ENCODE measurements at places on chromosomes 3 and 15.

GRCh38 chr15:63135281-63135680 lies 13.6 kb downstream of the LACTB start:
- H3K4me1 ChIP-seq, result no peaks in the 10 kb centered on the region
- no peaks in the 10 kb centered on the region for H3K27me3 ChIP-seq

GRCh38 chr15:27933562-27933961 lies 165.6 kb downstream of the OCA2 start:
- H3K36me3 ChIP-seq, result no peaks in the 10 kb centered on the region
- H3K4me1 ChIP-seq, result no peaks in the 10 kb centered on the region
- H3K27me3 ChIP-seq, result no peaks in the 10 kb centered on the region
- no peak overlapping the region for H3K27ac ChIP-seq

DNA sequence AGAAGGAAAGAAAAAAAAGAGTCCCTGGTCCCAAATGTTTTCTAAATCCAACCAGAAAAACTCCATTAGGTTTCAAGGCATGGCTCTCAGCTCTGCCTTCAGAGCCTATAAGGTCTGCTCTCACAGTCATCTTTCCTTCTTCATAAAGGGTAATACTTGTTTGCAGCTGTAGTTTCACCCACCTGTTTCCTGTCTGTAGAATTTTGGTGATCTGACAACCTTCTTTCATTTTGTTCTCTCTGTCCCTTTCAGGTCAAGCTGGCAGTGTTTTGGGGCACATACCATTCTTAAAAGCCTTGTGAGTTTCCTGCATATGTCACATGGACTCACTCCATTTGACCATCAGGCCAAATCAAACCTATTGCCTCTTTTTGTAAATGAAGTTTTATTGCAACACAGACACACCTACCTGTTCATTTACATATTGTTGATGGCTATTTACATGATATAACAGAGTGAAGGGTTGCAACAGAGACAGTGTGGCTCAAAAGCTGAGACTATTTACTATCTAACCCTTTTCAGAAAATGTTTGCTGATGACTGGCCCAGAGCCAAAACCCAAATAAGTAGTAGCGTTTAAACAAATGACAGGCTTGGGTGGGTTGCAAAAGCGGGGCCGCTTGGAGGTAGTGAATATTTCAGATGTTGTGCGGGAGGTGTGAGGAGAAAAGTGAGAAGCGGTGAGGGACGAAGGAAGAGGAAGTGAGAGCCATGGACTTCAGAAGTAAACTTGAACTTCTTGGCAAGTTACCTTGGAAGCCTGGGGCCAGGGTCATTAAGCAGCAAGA lies 292.7 kb upstream of the PROK2 start:
- DNase-seq, result no peak
- no peak overlapping the region for H3K4me3 ChIP-seq
- H3K27me3 ChIP-seq, result no peaks in the 10 kb centered on the region
- no peaks in the 10 kb centered on the region for H3K4me1 ChIP-seq

GRCh38 chr3:56869157-56869889 lies 67.6 kb upstream of the ARHGEF3 start:
- no peaks in the 10 kb centered on the region for H3K4me1 ChIP-seq
- no peak overlapping the region for H3K27ac ChIP-seq
- no peaks in the 10 kb centered on the region for H3K36me3 ChIP-seq
- no peak overlapping the region for H3K4me3 ChIP-seq
- no peaks in the 10 kb centered on the region for H3K27me3 ChIP-seq

DNA sequence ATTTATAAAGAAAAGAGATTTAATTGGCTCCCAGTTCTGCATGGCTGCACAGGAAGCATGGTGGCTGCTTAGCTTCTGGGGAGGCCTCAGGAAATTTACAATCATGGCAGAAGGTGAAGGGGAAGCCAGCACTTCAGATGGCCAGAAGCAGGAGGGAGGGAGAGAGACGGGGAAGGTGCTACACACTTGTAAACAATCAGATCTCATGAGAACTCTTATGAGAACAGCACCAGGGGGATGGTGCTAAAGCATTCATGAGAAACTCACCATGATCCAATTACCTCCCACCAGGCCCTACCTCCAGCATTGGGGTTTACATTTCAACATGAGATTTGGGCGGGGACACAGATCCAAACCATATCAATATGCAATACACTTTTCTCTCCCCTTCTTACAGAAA lies 73.7 kb downstream of the ECT2 start:
- no peaks in the 10 kb centered on the region for H3K4me1 ChIP-seq
- no peaks in the 10 kb centered on the region for H3K27me3 ChIP-seq
- H3K4me3 ChIP-seq, result no peak overlapping the region
- no peak overlapping the region for H3K27ac ChIP-seq
- DNase-seq, result no peak

GRCh38 chr3:62414786-62415185 lies 41.4 kb upstream of the FEZF2 start:
- DNase-seq, result no peak
- no peaks in the 10 kb centered on the region for H3K27me3 ChIP-seq
- H3K27ac ChIP-seq, result no peak overlapping the region
- H3K4me1 ChIP-seq, result no peaks in the 10 kb centered on the region

DNA sequence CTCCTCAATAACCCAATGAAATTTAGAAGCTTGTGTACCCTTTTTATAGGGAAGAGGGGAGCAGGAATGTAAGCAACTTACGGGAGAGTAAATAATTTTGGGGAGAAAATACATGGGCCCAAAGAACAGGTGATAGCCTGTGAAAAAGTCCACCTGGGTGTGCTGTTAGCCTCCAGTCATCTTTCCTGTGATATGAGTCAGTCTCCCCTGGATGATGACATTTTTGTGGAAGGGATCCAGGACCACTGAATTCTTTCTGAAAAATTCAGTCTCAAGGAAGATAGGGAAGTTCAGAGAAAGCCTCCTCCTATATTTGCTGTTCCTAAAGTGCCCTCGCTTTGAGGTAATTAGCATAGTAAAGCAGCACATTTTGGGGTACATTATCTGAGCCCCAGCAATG lies 149.8 kb downstream of the SQOR start:
- no peak for DNase-seq
- no peak overlapping the region for H3K27ac ChIP-seq
- H3K4me3 ChIP-seq, result no peak overlapping the region
- no peaks in the 10 kb centered on the region for H3K27me3 ChIP-seq
- no peaks in the 10 kb centered on the region for H3K36me3 ChIP-seq

- no peaks in the 10 kb centered on the region for H3K36me3 ChIP-seq
- no peak for DNase-seq
- no peaks in the 10 kb centered on the region for H3K27me3 ChIP-seq
- no peaks in the 10 kb centered on the region for H3K4me1 ChIP-seq
- H3K27ac ChIP-seq, result no peak overlapping the region
These were observed 230.2 kb upstream of the ADAMTS9 start for GRCh38 chr3:64917914-64918453.

DNA sequence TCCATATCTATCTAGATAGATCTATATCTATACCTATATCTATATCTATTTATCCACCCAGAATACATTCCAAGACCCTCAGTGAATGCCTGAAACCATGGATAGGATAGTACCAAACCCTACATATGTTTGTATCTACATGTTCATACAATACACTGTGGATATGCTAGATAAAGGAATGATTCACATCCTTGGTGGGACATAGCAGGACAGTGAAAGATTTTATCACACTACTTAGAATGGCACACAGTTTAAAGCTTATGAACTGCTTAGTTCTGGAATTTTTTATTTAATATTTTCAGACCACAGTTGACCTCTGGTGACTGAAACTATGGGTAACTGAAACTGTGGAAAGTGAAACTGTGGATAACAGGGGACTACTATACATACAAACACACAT lies 198.8 kb upstream of the TTC14 start:
- H3K4me3 ChIP-seq, result no peak overlapping the region
- no peaks in the 10 kb centered on the region for H3K4me1 ChIP-seq
- DNase-seq, result no peak
- H3K27me3 ChIP-seq, result no peaks in the 10 kb centered on the region
- H3K27ac ChIP-seq, result no peak overlapping the region

DNA sequence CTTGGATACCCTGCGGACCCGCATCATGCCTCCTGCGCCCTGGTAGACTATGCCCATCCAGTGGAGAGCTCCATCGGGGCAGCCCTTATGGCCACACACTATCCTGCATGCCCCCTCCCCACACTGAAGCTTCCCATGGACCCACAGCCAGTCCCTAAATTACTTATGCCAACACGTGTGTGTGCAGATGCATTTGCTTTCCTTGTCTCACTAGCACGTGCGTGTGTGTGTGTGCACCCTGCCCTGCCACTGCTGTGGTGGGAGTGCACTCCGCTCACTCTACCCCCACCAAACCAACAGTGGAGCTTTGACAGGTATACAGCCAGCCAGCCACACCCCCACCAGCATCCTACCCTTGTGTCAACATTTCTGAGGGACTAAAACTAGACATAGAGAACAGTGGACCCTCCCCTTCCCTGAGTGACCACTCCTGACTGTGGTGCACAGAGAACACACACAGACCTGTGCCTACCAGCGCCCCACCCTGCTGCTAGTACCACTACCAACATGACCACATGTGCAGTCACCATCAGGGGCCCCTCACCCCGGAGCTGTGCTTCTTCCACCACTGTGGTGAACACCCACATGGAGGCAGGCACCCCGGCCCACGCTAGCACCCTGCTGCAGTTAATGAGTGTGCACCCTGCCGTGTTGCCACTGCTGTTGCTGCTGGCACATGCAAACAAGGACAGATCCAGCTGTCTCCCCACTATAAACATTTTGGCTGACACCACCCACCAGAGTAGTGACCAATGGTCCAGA lies 310.8 kb downstream of the GABRB3 start:
- no peaks in the 10 kb centered on the region for H3K4me1 ChIP-seq
- H3K27me3 ChIP-seq, result no peaks in the 10 kb centered on the region
- H3K27ac ChIP-seq, result no peak overlapping the region
- H3K4me3 ChIP-seq, result no peak overlapping the region
- no peaks in the 10 kb centered on the region for H3K36me3 ChIP-seq

All from naive thymus-derived CD4-positive, alpha-beta T cell (primary cell).